ENCODE measurements at places on chromosomes 12 and 14.

DNA sequence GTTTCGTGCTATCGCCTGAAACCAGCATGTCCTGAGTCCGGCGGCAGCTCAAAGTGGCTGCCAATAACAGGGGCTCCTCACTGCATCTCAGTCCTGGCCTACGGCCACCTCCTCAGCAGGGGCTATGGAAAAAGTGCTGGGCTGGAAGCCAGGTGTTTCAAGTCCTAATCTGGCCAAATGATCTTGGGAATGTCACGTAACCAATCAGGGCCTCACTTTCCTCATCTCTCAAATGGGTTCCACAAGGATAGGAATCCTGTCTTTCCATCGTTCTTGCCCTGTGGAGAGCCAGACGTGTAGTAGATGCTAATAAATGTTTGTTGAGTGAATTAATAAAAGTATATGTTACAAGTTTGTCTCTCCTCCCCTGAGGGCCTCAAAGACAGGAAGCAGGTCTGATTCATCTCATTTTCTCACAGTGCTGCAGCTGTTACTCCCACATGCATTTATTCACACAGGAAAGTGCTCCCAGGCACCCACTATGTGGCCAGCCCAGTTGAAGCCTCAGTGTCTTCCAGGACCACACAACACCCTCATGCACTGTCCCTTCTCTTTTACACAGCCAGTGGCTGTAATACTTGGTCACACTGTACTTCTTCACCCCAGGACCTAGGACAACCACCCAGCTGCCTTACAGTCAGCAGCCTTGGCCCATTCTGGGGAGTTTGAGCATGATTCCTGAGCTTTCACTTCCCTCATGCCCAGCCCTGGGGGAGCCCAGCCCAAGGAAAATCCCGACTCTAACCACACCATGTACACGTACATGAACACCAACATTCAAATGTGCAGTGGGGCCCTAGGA is 5.0 kb downstream of the CMKLR1 start:
- no peak for DNase-seq

DNA sequence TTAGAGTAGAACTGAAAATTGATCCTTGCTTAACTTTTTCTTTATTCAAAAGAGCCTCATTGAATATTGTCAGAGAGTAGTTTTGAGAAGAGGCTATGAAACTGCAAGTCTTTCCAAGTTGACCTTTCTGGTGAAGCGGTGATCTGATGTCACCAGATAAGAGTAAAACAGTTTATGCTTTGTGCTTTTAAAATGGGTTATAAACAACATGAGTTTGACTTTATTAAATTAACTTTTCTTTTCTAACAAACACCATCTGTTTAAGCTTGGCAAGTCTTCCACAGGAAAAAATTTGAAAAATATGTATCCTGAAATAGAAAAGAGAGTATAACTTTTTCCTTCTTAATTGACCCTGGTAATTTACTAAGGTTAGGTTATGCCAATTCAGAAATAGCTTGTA is 408.7 kb upstream of the NOVA1 start:
- no peak for DNase-seq

DNA sequence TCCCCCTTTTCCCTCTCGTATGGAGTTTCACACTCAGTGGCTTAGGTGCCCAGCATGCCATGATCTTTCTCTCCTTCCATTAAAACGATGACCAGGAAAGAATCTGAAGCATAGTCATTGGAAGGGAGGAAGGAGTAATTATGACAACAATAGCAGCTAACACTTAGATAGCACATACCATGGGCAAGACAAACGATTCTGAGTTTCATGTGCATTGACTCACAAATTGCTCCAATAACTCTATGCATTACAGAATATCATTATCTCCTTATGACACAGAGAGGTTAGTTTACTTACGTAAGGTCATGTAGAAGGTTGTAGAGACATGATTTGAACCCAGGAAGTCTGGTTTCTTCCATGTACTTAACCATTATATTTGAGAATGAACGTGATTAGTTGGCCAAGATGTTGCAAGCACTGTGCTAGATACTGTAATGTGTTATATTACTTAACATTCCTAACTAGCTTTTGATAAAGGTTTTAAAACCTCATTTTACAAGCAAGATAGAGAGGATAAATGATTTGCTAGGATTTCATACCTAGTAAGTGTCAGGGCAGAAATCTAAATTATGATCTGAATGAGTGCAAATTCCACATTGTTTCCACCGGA is 162.4 kb downstream of the CAND1 start:
- DNase-seq: no peak

GRCh38 chr12:103676893-103677292 is 89.8 kb downstream of the STAB2 start:
- no peak for DNase-seq

DNA sequence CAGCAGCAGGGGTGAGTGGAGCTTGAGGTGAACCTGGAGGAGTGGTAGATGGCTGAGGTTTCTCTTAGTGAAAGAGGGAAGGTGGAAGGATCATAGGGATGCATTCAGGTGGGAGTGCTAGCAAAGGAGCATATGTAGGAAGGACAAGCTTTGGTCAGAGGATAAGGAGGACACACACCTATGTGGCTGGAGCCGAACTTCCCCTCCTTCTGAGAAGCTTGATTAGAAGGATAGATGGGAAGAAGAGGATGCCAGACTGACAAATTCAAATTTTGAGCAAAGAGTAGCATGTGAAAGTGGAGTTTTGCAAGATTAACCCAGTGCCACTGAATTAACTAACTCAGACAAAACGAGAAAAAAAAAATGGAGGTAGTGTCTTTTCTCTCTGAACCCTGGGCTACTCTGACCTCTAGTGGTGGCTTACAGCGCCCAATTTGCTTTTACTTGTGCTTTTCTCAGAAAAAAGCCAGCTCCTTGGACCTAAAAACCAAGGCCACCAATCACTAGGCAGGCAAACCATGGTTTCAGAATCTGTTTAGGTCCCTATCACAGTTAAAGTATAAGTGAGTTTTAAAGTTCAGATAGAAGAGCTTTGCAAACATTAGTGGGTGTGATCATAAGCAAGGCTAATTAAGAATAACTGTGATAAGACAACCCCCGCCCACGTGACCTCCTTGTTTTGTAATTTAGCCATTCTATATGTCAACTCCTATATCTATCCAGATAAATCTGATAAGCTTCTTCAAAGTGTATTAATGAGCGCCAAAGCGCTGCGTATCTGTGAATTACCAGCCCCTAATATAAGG is 15.5 kb downstream of the EMP1 start:
- DNase-seq: peak; percentile 66

DNA sequence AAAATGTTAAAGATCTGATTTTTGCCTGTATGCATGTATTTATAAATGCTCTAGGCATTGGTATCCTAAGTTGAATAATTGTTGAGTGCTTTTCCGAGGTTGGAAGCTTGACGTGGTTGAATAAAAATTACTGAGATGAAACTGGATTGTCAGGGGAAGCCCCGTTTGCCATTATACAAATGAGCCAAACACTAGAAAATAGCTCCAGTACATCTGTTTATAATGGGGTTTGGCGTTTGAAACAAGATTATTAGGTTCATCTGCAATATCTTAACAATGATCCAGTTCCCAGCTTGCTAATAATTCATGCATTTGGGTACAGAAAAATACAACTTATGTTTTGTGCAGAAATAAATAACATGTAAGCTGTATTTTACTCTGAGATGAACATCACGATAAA is 789.6 kb downstream of the GALC start:
- no peak for DNase-seq

DNA sequence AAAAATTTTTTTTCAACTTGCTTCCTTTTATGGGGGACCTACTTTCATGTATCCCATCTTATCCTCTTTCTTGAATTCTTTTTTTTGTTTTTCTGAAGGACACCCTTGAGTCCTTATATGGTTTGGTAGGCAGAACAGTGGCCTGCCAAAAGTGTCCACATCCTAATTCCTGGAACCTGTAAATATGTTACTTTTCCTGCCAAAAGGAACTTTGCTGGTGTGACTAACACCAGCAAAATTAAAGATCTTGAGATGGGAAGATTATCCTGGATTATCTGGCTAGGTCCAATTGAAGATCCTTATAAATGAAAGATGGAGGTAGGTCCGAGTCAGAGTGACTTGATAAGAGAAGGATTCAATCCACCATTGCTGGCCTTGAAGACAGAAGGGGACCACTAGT is 5.3 kb downstream of the NUBPL start:
- DNase-seq: no peak

- DNase-seq: no peak
Measured at GRCh38 chr12:24681570-24681969, 267.3 kb downstream of the BCAT1 start.

- DNase-seq: no peak
Measured at GRCh38 chr12:7934091-7934888, 1.7 kb downstream of the SLC2A3 start.

DNA sequence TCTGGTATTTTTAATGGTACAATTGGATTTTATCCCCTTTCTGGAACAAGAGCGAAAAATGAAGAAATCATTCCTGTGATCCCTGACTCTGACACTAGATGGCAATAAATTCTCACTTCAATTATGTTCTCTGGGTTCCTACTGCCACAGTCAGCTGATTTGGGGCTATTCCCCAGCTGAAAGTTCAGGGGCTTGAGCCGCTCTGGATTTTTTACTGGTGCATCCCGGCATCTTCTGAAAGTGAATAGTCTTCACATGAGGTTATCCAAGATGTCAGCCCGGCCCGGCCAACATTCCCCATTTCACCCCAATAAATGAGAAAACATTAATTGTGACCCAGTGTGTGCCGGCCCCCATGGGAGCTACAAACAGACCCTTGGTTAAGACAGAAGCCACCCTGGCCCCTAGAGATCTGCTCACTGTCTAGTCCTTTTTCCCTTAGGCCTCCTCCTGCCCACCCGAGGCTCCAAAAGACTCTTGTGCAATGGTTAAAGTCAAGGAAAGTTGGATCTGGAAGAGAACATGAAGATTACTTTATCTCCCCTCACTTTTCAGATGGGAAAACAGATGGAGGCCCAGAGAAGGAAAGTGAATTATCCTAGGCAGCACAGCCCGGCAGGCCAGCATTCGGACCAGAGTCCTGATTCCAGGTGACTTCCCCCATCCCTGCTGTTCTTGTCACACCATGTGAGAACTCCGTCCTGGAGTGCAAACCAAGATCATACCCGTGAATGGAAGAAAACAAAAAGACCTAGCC is 20.8 kb downstream of the CKAP4 start:
- DNase-seq: no peak

GRCh38 chr12:114955414-114956014 is 271.5 kb upstream of the TBX3 start:
- no peak for DNase-seq

GRCh38 chr12:12010277-12011039 is 60.3 kb upstream of the BCL2L14 start:
- DNase-seq: peak; percentile 34

- DNase-seq: no peak
Measured at GRCh38 chr12:2387103-2387834, 334.5 kb downstream of the CACNA1C start.

GRCh38 chr14:20612403-20612802 is 21.2 kb upstream of the RNASE12 start:
- DNase-seq: no peak

DNA sequence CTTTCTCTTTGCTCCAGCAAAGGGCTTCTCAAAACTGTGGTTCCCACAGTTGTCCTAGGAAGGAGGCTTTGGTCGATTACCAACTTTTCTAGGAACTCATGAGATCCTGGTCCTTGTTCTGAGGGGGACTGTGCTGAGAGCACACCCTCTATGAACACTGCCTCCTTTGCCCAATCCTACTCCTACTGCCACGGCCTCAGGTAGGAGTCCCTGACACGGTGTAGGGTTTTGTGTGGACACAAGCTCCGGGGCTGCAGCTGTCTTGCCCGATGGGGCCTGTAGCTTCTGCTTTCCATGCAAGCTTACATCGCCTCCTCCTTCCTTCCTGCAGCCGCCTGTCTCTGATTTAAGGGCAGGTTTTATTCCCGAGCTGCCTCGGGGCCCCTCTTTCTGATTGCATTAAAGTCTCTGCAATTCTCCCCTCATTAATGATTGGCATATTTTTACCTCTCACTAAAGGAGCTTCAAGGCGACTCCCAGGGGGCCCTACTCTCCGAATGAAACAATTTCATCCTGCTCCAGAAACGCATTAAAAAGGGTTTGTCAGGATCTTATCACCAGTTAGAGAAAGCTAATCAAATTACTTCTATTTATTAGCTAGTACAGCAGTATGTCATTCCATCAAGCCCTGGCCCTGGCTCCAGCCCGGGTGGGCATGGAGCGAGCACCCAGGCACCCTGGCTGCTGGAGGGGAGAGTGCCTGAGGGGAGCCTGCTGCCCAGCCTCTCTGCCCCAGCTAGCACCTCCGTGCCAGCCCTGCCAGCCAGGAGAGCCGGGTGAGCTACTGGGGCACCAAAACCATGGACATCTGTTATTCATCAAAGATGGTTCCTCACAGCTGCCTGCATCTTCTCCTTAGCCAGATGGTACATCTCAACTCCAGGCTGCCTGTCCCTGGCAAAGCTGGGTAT is 38.0 kb upstream of the ESRRB start:
- no peak for DNase-seq

DNA sequence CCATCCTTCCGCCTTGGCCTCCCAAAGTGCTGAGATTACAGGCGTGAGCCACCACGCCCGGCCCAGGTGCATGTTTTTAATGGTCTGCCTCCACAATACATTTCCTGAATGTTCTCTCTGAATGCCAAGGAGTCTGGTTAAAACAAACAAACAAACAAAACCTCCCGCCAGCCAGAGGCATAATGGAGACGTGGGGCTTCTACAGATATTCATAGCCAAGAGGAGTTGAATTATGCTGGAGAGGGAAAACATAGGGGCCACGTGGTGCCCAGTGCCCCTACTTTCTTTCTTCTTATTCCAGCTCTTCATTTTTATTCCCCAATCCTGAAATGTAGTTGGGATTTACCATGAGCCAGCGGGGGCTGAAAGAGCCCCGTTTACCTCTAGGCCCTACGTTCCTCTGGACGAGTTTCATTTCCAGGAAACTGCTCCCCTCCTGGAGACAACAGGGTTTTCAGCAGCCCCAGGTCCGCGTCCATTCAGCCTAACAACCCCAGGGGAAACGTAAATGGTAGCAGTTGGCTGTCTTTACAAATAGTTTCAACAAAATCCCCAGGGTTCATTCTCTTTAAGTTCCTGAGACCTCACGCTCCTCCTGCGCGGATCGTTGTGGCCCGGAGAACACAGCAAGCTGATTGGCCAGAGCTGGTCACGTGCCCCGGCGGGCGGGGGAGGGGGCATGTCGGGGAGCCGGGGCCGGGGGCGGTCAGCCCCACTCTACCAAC is 108.5 kb upstream of the ESRRB start:
- no peak for DNase-seq

DNA sequence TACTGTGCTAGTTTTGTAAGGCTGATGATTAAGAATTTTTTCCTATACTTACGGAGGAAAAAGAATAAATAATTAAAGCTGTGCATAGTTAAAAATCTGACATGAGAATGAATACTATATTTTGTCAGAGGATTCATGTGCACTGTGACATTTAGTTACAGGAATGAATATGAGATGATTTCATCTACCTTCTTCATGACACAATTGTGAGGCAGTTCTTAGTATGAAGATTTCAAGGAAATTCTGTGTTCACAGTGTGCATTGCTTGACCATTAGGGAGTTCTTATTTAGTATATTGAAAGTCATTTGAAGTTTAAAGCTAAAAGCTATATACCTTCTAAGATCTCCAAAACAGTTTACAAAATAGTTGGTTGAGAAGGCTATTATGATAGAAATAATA is 70.1 kb downstream of the ATF7IP start:
- no peak for DNase-seq

- no peak for DNase-seq
Measured at GRCh38 chr12:108066583-108067577, 62.2 kb upstream of the WSCD2 start.
